NCI-H460 (cell line): ENCODE measurements at places on chromosomes 5 and 9. TPM values are rescaled to one million over a fixed set of nuclear protein-coding genes. Genes with fewer than 3 reads are reported as not detected.

- DNase-seq = no peak
Measured at GRCh38 chr5:16784843-16785791, 151.0 kb downstream of the MYO10 start.

- DNase-seq = no peak
Measured at GRCh38 chr9:124475158-124475867, 25.1 kb downstream of the ADGRD2 start.

GRCh38 chr5:160367261-160367660 lies 3.2 kb downstream of the C1QTNF2 start:
- no peak for DNase-seq

DNA sequence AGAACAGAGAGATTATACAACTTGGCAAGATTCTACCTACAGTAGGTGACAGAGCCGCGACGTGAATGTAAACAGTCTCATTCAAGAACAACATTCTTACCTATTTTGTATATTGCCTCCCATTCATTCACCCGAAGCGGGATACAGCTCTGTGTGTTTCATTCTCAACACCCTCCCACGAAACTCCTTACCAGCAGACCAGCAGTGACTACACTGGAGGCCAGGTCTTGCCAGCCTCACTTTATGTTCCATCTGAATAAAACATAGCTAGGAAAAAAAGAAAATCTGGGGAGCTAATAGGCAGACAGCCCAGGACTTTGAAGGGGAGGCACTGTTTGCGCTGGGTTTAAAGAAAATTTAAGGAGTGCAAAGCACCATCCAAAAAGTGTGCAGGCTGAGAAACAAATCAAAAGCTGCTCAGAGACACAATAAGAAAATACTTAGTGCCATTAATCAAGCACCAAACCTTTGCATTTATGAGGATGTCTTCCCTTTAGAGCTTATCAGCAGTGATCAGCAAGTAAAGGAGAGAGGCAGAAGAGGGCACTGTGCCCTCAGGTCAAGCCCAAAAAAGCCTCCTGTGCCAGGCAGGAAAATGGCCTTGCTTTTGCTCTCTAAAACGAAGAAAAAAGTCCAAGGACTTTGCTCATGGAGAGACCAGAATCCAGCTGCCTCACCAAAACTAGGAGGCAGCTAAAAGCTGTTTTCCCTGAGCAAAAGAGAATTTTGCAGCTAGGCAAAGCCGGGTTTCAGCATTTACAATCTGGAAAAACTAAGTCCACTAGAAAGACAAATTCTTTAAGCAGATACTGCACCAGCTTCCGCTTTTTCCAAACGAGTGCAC lies 295.1 kb downstream of the BNC2 start:
- peak; percentile 24 for DNase-seq

DNA sequence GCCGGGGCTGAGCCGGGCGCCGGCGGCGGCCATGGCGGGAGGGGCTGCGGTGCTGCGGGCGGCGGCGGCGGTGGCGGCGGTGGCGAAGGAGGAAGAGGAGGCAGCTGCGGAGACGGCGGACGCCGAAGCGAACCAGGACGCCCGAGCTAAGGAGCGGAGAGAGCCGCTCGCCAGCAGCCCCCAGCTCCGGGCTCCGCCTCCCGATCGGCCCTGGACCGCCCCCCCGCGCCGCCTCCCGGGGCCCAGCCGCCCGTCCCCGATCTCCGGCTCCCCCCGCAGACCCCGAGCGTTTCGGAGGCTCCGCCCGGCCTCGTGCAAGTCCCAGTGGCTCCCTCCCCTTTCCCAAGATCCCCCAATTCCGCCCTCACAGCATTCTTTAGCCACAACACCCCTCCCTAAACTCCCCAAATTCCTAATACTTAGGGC lies at the start of gene ASTN2:
TSS of gene ASTN2 (minus strand) at position 152 of the 426 bp plus-strand sequence. CDS start at position 33, 119 bp downstream.
- no peak for DNase-seq

DNA sequence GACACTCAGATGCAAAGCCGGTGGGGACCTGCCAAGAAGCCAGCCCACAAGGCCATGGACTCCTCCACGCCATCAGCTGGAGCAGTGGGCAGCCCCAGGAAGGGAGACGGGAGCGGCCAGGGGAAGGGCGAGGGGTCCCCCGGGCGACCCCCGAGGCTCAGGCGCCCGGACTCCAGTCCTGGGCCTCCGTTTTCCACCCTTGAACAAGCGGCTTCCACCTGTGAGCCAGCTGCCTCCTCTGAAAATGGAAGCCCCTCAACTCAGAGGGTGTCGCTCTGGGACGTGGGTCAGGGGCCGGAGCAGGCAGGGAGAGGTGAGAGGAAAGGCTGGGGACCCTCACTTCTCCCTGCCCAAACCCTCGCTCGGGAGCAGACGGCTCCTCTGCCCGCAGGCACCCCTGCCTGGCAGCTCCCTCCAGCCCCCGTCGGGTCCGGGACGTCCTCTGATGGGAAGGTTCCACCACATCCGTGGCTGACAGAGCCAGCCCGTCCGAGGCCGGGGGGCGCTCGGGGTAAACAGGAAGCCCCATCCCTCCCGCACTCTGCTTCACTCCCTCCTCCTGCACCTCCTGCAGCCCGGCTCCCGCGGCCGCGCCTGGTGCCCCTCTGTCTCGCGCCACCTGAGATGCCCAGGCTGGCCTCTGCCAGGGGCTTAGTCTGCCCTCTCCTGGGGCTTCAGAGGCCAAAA lies 3.7 kb upstream of the EGFL7 start:
- no peak for DNase-seq

DNA sequence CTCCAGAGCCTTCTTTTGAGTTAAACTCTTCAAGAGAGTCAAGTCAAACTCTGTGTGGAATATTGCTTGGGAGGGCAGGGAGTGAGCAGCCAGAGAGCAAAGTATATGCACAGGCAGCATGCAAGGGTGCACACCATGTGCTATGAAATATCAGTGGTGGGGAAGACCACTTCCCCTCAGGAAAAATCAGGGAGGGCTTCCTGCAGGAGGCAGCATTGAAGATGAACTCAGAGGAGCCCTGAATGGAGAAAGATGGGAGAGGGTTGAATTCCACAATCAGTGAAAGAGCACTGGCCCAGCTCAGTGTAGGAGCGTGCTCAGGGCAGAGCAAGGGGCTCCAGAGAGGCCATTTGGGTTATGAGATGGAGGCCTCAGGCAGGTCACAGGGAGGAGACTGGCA lies 41.9 kb downstream of the CCDC180 start:
- no peak for DNase-seq

DNA sequence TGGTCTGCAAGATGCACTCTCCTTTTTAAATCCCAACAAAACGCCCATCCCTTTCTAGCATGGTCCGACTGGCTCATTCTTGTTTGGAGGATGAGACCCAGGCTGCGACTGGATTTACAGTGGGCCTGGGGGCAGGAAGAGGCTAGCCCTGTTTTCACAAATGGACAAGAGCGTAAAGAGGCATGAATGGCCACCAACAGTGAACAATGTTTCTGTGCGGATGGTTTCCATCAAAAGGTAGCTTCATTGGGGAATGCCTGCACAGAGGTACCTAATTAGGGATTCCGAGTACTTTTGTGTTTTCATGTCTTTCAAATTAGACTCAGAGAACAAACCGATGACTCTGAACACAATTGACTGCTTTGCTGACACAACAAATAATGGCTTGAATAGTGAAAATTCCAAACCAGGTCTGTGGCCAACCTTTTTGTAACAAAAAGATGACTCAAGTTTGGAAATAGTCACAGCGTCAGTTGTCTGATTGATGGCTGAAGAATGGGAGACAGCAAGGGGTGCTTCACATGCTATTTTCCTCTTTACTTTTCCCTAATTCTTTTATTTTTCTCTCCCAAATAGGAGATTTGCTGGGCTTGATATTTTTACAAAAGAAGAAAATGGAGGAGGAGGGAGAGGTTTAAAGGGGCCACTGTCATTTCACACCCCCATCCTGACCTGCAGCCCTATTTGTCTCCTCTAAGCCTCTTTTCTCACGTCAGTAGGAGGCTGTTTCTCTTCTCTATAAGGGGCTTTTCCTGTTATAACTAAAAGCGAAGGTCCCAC lies 208.1 kb upstream of the S1PR3 start:
- DNase-seq = no peak

DNA sequence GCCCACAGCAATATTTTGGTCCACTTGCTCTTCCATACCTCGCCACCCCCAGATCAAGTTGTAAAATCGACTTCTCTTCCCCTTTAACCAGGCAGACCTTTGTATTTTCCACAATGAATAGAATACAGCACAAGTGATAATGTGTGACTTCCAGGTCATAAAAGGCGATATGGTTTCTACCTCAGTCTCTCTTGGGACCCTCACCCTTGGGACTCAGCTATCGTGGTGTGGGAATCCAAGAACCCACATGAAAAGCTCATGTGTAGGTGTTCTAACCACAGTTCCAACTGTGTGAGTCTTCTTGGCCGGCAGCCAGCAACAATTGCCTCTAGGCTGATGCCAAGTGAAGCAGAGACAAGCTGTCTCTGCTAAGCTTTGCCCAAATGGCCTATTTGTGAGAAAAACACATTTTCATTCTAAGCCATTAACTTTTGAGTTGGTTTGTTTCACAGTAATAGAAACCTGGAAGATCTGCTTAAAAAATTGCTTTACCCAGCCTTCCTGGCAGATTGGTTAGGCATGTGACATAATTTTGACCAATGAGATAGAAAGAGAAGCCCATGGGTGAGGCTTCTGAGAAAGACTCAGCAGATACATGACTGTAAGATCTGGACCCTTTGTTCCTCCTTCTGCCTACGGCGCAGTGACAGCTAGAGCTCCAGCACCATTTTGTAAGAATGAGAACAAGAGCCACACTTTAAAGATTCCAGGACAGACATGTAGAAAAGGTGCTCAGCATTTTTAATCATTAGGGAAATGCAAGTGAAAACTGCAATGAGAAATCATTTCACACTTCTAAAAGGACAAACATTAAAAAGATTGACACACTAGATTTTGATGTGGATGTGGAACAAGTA lies 18.3 kb upstream of the MLLT3 start:
- DNase-seq = no peak

DNA sequence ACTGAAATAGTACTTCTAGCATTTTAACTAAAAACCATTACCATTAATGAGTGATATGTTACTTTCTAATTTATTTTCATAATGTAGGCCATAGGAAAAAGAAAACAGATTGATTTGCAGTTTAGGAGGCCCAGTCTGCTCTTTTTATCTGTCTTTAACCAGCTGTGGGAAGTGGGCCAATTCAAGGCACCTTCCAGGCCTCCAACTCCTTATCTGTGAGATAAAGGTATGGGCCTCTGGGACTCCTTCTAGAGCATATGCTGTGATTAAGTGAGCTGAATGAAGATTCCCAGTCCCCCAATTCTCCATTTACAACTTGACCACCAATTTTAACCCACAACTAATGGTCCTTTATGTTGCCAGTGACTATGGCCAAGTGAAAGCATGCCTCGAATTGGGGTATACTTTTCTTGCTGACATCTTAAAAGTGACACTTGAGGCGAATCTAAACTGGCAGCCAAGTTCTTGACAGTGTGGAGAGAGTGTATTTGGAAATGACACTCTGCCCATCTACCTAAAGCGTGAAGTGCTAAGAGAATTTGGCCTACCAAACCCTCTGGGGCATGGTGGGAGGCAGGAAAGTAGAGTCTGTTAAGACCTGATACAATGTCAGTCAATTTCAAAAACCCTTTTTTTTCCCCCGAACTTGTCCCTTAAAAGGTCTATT lies 88.3 kb downstream of the PIK3R1 start:
- DNase-seq = no peak

DNA sequence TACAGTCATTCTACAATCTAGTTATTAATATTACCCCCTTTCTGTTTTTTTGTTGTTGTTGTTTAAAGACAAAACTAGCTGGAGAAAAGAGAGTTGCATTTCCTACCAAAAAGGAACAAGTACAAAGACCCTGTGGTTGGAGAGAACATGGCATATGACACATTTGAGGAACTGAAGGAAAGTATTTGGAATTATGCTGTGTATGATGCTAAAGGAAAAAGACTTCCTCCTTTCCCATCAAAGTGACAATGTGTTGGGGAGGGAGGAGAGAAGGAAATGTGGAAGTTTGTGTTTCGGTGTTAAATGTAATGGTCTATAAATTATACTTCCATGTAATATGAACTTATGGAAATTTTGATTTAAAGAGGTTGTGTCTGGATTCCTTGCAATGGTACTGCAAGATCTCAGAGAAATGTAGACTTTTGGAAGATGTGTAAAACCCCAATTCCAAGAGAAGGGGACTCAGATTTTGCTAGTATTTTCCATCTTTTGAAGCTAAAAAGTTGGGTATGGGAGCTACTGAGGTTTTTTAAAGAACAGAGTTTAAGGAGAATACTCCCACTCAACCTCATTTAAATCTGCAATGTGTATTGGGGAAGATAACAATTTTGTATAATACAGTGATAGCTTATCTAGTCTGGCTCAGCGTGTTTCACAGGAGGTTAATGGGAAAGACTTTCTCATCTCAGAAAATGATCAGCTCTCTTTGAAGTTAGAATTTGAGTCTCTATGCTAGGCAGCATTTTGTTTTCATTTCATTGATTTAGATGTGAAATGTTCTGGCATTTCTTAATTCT lies 15.4 kb upstream of the TNFSF8 start:
- DNase-seq = no peak

- no peak for DNase-seq
Measured at GRCh38 chr5:32127711-32128110, 46.4 kb downstream of the GOLPH3 start.

- no peak for DNase-seq
Measured at GRCh38 chr9:76896035-76896434, 9.9 kb downstream of the PRUNE2 start.

- DNase-seq = no peak
Measured at GRCh38 chr5:149975409-149975808, 14.9 kb downstream of the SLC26A2 start.

GRCh38 chr5:83029912-83030311 lies 47.3 kb downstream of the TMEM167A start:
- peak; percentile 4 for DNase-seq

GRCh38 chr5:143214458-143214857 lies 189.0 kb downstream of the NR3C1 start:
- no peak for DNase-seq

- DNase-seq = no peak
Measured at GRCh38 chr5:68886814-68887213, 207.0 kb upstream of the SLC30A5 start.

DNA sequence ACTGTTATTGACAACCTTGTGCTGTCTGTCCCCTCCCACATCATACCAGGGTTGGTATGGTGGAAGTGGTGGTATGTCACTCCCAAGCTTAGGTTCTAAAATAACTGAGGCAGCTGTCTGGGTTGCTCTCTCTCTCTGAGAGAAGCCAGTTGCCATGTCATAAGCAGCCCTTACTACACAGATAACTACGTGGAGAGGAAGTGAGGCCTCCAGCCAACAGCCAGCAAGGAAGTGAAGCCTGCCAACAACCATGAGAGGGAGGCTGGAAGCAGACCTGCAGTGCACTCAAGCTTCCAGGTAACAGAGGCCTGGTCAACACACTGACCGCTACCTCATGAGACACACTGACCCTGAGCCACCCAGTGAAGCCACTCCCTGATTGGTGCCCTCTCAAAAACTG lies 18.6 kb downstream of the CTNNAL1 start:
- DNase-seq = no peak

CNTNAP3B gene
- total RNA-seq = 0.46 and 0.67 TPM in 2 replicates

ARHGEF37 gene
- total RNA-seq = 1.6 and 1.8 TPM in 2 replicates

LCNL1 gene
- not detected in 2 replicates for total RNA-seq

ARID3C gene
- not detected in 2 replicates for total RNA-seq

IRX2 gene
- 30.6 and 33.9 TPM in 2 replicates for total RNA-seq

ELOVL7 gene
- 1.2 and 2.0 TPM in 2 replicates for total RNA-seq

EPB41L4B gene
- 23.1 and 24.5 TPM in 2 replicates for total RNA-seq
